ENCODE measurements at places on chromosomes 5 and 9. TPM values are rescaled to one million over a fixed set of nuclear protein-coding genes. Genes with fewer than 3 reads are reported as not detected.
A peak's percentile ranks its signal among the peaks of the same experiment; 100 is the strongest.

GRCh38 chr9:20087481-20087880, 298.6 kb upstream of the SLC24A2 start:
- no peak for DNase-seq

DNA sequence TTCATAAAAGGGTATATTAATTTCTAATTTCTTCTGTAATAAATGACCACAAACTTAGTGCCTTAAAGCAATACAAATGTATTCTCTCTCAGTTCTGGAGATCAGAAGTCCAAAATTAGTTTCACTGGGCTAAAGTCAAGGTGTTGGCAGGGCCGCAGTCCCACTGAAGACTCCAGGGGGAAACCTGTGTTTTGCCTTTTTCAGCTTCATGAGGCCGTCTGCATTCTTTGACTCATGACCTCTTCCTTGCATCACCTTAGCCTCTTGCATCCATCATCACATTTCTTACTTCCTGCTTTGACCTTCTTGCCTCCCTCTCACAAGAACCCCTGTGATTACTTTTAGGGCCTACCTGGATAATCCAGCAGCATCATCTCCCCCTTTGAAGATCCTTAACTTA, 42.0 kb upstream of the ALDH1B1 start:
- no peak for DNase-seq

DNA sequence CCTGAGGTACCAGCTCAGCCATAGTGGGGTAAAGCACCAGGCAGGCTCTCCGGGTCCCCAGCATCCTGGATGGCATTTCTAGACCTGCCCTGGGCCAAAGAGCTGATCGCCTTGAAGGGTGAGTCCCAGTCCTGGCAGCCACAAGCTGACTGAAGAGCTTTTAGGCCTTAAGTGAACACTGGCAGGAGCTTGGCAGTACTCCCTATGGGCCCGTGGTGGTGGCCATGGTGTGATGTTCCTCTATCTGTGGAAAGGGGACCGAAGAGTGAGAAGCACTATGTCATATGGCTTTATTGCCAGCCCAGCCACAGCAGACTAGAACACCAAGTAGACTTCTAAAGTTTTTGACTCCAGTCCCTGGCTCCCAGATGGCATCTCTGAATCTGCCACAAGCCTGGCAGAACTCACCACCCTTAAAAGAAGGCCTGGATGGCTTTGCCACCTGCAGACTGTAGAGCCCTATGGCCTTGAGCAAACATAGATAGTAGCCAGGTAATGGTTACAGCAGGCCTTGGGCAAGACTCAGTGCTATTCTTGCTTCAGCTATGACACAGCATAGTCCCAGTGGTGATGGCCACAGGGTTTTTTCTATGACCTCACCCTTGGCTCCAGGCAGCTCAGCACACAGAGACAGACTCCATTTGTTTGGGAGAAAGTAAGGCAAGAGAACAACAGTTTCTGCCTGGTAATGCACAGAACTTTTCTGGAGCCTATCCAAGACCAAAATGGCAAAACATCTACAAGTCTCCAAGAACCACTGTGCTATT, 801.5 kb upstream of the DMAC1 start:
- no peak for DNase-seq

DNA sequence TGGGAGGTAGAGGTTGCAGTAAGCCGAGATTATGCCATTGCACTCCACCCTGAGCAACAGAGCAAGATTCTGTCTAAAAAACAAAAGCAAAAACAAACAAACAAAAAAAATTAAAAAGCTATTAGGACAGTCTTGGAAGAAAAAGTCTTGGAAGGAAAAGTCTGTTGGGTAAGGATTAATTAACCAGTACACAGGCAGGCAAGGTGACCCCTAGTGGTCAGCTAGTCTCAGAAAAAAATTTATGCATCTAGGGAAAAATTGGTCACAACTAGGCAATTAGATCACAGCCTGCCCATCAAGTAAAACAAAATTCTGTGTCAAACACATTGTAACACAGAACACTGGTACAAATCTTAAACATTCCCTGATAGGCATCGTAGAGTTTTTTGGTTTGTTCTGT, 6.7 kb upstream of the ANKRD18B start:
- peak; percentile 27 for DNase-seq

ZFR gene
- 79.8 TPM for total RNA-seq

Data from H7 (cell line).